ENCODE measurements at places on chromosomes 12 and 14. TPM values are rescaled to one million over a fixed set of nuclear protein-coding genes. Genes with fewer than 3 reads are reported as not detected.

GRCh38 chr12:28343713-28344112, 153.5 kb downstream of the CCDC91 start:
- DNase-seq, result no peak

GRCh38 chr12:49680075-49680474, 27.1 kb downstream of the FMNL3 start:
- DNase-seq, result no peak

GRCh38 chr14:67060546-67060945, 128.7 kb upstream of the GARIN2 start:
- no peak for DNase-seq

DNA sequence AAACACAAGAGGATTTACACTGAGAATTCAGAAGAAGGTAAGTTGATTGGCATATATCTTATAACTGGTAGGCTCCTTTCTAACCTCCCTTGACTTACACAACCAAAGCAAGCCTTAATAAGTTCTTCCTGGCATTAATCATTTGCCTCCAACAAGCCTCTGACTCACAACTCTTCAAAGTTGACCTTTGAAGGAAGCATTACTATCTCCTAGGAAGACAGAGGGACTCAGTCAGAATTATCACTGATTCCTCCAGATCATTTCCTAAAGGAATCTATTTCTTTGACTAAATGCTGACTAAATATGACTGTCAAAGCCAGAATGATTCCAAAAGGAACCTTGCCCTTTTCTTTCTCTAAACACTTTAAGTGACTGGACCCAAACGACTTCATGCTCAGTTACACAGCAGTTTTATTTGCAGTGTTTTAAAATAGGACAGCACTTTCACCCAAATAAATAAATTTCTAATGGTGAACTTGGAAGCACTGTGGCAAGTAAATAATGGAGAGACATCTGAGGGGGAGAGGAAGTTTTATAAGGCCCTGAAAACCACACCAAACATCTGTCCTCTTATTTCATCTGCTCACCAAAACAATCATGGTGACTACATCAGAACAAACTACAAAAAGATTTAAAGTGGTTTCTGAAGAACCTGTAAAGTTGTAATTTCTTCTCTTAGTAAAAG, 128.2 kb downstream of the KLHL28 start:
- DNase-seq, result no peak

GRCh38 chr12:54398218-54398617, 13.7 kb upstream of the ZNF385A start:
- no peak for DNase-seq

- DNase-seq, result no peak
These were observed 99.8 kb downstream of the PPP2R5E start for GRCh38 chr14:63443361-63443760.

DNA sequence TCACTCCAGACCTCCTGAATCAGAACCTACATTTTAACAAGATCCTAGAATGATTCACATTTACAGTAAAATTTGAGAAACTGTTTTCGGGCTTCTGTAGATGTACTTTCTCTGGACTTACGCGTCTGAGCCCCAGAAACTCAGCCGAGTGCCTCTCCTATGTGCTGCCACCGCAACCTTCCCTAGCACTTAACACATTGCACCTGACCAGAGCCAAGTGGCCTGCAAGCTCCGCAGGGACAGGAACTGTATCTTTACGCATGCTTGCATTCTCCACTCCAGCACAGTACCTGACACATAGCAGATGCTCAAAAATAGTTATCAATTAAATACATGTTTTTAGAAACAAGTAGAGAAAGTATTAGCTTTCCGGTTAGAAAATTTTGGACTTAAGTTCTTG, 1.2 kb downstream of the SMCO2 start:
- no peak for DNase-seq

- peak; percentile 68 for DNase-seq
These were observed 198.7 kb upstream of the EEA1 start for GRCh38 chr12:93127582-93128331.

DNA sequence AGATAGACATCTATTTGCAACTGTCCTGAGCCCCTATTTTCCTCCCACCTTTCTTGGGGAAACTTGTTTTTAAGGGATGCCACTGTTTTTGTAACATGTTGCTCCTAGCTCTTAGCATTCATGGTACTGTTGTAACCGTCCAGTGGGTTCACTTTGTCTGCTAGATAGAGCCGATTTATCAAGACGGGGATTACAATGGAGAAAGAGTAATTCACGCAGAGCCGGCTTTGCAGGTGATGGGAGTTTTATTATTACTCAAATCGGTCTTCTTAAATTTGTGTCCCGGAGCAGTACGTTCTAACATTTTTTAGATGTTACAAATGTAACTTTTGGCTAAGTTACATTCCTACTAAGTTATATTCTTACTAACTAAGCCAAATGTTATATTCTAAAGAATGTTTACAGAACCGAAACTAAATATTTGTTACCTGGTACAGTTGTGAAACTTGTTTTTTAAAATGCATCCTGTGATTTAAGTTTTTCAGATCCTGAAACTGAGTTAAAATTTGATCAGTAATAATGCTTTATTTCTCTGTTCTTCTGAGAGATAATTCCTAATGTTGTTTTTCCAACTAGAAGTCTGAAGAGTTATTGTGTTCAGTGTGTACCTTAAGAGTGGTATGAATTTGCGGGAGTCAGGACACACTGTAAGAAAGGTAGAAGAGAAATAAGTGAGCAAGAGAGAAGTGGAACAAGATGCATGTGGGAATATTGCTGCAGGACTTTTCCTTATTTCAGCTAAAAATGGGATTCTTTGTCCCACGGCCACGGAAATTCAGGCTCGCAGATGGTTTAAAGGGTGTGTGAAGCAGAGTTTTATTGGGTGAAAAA, 20.6 kb upstream of the CLEC2D start:
- DNase-seq, result no peak

GRCh38 chr12:94587266-94588241, 62.8 kb downstream of the TMCC3 start:
- no peak for DNase-seq

DNA sequence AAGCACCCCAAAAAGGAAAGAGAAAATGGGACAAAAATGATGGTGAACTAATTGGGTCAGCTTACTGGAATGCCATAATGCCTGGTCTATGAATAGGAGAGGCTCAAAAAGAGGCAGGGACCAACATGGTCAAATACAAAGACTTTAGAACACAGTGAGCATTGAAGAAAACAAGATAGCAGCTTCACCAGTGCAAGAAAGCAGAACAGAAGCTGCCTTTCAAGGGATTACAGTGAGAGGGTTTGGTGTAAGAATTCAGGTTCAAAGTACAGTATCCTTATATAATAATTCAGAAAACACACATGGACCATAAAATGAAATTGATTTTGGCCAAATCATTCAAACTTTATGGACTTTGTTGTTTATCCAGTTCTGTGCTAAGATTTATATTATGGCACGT, 162.1 kb downstream of the NAV3 start:
- DNase-seq, result no peak

DNA sequence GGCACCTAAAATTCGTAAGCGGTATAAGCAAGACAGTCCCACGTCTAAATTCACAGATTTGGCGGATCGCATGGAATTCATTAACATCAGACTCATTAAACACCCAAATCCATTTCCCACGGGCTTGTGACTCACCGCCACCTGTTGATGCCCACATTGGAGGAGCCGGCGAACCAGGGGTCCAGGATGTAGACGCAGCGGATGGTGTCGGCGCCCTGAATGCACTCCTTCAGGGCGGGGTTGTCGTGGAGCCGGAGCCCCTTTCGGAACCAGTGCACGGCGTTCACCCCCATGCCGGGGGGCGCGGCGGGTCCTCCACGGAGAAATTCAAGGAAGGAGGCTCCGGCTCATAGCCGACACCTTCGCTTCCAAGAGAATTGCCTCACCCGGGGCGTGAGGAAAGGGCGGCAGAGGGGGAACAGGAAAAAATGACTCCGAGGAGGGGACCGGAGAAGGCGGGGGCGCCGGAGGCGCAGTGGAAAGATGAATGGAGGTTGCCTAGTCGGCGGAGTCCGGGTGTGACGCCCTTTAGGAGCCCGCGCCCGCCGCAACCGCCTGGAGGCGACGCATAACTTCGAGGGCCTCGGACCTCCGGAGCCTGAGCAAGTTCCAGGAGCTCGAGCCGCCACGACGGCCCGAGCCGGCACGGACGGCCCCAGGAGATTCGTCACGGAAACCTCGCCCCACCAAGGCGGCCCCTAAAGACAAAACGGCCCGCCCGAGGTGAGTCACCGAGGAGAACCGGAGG, 506 bp downstream of the CRY1 start:
- DNase-seq, result no peak

DNA sequence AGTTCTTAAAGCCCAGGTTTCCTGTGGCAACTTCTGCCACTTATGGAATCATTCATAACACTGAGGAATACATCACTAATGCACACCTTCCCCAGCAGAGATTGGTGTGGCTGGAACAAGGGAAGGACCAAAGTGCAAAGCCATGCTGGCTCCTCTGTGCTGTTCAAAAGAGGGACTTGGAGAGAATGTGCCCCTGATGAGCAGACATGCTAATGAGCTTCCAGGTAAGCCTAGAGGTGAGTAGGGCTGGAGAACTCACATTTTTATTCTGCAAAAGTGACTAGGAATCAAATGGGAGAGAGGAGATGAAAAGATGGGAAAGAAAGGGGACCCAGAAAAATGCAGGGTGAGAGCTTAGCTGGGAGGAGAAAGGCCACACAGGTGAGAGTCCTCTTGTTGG, 289.7 kb downstream of the TTC8 start:
- no peak for DNase-seq

DNA sequence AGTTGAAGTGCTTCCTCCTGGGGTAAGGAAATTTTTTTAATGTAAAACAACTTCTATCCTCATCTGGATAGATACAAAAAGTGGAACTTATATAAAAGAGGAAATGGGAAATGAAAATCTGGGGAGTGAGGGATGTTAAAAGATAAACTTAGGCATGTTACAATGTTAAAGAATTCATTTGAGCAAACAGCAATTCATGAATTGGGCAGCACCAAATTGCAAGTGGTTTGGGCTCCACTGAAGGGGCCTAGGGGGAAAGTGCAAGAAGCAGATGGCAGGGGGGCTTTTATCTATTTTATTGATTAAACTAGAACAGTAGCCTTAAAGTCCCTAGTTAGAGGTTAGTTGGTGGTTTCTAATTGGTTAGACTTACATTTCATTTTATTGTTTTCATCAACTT, 118.1 kb upstream of the NAP1L1 start:
- DNase-seq, result no peak

GRCh38 chr12:28413460-28414109, 223.3 kb downstream of the CCDC91 start:
- DNase-seq, result no peak

DNA sequence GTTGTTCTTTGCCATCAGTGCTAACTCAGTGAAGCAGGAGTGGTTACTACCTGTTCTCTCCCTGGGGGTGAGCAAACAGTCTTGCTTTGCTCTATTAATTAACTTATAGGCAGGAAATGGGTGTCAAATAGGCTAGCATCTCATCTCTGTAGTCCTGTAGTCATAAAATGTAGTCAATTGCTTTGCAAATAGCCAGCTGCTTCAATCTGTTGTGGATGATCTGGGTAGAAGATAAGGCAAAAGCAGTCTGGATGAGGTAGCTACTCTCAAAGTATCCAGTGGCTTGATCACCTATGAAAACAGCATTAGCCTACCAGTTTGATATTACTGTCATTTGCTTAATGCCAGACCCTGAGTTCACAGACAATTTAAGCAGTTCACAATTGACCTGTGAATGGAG, 369.0 kb upstream of the TMTC1 start:
- DNase-seq, result no peak

DNA sequence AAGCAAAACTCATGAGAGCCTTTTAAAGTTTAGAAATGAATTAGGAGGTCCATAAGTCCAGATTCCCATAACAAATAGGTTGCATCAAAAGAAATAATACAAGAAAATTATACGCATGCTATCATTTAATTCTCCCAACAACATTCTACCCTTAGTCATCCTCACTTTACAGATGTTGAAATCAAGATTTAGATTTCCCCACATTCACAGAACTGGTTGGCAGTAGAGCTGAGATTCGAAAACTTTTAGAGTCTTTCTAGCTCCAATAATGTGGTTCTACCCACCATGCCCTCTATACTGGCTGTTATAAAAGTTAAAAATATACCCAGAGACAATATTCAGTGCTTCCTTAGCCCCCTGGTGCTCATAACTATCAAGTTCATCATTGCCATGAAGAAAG, 56.6 kb upstream of the METAP2 start:
- DNase-seq, result no peak

Gene AACS
- total RNA-seq, result 29.4 TPM

Gene CMA1
- not detected for total RNA-seq

Gene LHX5
- not detected for total RNA-seq

Gene ARHGAP5
- total RNA-seq, result 113 TPM

Gene PTPRO
- 1.2 TPM for total RNA-seq

Gene SSTR1
- total RNA-seq, result 10.9 TPM

Gene GUCY2C
- total RNA-seq, result 107 TPM

Gene DPF3
- 11.1 TPM for total RNA-seq

Gene FANCM
- total RNA-seq, result 10.7 TPM

Gene TEX52
- not detected for total RNA-seq

Gene ACACB
- 56.0 TPM for total RNA-seq

Measured in Peyer's patch (tissue), 4 donors.